ENCODE measurements at places on chromosomes 1 and 21. TPM values are rescaled to one million over a fixed set of nuclear protein-coding genes. Genes with fewer than 3 reads are reported as not detected.
A peak's percentile ranks its signal among the peaks of the same experiment; 100 is the strongest.

Gene EFNA1
- 1.5 TPM for total RNA-seq

DNA sequence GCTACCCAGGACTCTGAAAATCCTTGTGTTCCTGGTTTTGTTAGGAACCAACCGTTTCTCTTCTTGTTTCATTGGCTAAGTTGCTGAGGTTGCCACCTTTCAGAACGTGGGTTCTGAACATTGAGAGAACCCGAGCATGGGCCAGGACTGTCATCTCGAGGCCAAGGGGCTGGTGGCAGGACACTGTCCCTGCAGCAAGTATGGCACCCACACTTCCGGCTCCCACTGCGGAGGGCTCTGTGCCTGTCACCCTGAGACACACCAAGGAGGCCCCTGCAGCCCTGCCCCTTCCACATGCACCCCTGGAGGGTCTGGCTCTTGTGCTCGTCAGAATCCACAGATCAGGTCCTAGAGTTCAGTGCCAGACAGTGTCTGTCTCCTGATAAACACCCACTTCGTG lies 39.1 kb upstream of the LRRC3 start:
- no peaks in the 10 kb centered on the region for H3K4me1 ChIP-seq
- H3K27ac ChIP-seq: no peak overlapping the region
- DNase-seq: no peak
- peaks cover 8% of the 10 kb centered on the region for H3K36me3 ChIP-seq
- no peaks in the 10 kb centered on the region for H3K27me3 ChIP-seq

GRCh38 chr1:200973937-200974657 lies 49.4 kb downstream of the KIF21B start:
- peaks cover 66% of the 10 kb centered on the region for H3K36me3 ChIP-seq
- H3K4me1 ChIP-seq: peaks cover 14% of the 10 kb centered on the region
- no peak overlapping the region for H3K27ac ChIP-seq
- H3K4me3 ChIP-seq: no peak overlapping the region

- H3K4me1 ChIP-seq: no peaks in the 10 kb centered on the region
- no peaks in the 10 kb centered on the region for H3K36me3 ChIP-seq
- H3K27me3 ChIP-seq: no peaks in the 10 kb centered on the region
- no peak overlapping the region for H3K4me3 ChIP-seq
Measured at GRCh38 chr1:109863667-109864046, 47.0 kb upstream of the CSF1 start.

DNA sequence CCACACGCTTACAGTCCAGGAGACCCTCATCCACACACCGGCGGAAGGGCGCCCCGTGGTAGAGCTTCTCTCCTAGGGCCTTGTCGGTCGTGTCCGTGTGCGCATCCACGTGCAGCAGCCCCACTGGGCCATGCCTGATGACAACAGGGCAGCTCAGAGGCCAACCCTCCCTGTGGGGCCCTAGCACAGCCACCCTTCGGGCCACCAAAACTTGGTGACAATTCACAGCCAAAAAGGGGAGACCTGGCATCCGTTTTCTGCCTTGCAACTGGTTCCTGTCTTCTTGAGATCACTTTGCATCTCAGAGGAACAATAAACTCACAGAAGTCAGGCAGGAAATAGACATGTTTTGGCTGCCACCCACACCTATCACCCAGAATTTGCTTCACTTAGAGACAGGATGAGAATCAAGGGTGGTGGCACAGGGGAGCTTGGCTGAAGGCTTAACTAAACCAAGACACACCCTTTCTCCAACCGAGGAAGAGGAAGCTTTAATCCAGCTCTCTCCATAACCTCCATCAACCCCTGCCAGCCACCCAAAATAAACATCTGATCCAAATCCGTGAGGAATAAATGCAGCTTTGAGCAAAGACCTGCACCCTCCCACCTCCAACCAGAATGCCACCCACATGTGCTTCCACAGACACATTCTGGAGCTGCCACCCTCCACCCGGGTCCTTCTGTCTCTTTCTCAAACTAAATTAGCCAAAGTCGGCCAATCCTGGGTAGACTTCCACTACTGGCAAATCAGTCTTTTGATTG lies 5.7 kb downstream of the AGMAT start:
- H3K27ac ChIP-seq: peak overlapping the region; percentile 42
- H3K4me1 ChIP-seq: peaks cover 22% of the 10 kb centered on the region
- DNase-seq: no peak
- no peaks in the 10 kb centered on the region for H3K36me3 ChIP-seq

Gene CFAP74
- not detected for total RNA-seq

Gene AKR7A3
- 2.0 TPM for total RNA-seq
